ENCODE measurements at places on chromosomes 13 and 19. TPM values are rescaled to one million over a fixed set of nuclear protein-coding genes. Genes with fewer than 3 reads are reported as not detected.

ZNF541 gene
- 0.19 TPM for polyA plus RNA-seq

KCNK6 gene
- polyA plus RNA-seq: 4.7 TPM

DOCK9 gene
- 103 TPM for polyA plus RNA-seq

ATP8A2 gene
- 2.3 TPM for polyA plus RNA-seq

MYO16 gene
- polyA plus RNA-seq: 0.27 TPM

SPRYD7 gene
- 11.1 TPM for polyA plus RNA-seq

TICAM1 gene
- polyA plus RNA-seq: 16.1 TPM

PSG6 gene
- polyA plus RNA-seq: not detected

DNA sequence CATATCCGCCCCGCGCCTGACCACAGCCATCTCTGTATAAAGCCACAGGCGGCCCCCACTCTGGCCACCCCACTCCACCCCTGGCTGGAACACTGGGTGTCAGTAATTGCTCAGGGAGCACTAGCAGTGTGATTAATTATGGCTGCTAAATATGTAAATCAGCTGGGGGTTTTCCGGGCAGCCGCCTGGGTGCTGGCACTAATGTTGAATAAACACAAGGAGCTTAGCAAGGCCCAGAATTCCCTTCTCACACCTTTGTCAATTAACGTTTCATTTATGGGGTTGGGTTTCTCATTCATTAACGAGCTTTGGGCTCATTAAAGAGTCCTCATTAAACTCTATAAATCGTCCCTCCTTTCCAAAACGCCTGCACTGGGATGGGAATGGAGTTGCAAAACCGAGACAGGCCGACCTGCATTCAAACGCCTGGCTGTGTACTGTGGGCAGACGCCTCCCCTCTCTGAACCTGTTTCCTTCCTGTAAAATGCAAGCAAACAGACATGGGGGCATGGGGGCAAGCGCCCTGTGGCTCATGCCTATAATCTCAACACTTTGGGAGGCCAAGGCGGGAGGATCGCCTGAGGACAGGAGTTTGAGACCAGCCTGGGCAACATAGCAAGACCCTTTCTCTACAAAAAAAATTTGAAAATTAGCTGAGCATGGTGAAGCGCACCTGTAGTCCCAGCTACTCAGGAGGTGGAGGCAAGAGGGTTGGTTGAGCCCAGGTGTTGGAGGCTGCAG lies 17.7 kb upstream of the OLFM2 start:
- H3K4me3 ChIP-seq: no peak overlapping the region
- H3K27ac ChIP-seq: no peak overlapping the region
- DNase-seq: no peak
- no peaks in the 10 kb centered on the region for H3K36me3 ChIP-seq
- H3K27me3 ChIP-seq: no peaks in the 10 kb centered on the region
- H3K4me1 ChIP-seq: no peaks in the 10 kb centered on the region

GRCh38 chr13:80101040-80101439 lies 239.9 kb downstream of the SPRY2 start:
- no peak overlapping the region for H3K27ac ChIP-seq
- H3K27me3 ChIP-seq: no peaks in the 10 kb centered on the region
- H3K4me1 ChIP-seq: no peaks in the 10 kb centered on the region

DNA sequence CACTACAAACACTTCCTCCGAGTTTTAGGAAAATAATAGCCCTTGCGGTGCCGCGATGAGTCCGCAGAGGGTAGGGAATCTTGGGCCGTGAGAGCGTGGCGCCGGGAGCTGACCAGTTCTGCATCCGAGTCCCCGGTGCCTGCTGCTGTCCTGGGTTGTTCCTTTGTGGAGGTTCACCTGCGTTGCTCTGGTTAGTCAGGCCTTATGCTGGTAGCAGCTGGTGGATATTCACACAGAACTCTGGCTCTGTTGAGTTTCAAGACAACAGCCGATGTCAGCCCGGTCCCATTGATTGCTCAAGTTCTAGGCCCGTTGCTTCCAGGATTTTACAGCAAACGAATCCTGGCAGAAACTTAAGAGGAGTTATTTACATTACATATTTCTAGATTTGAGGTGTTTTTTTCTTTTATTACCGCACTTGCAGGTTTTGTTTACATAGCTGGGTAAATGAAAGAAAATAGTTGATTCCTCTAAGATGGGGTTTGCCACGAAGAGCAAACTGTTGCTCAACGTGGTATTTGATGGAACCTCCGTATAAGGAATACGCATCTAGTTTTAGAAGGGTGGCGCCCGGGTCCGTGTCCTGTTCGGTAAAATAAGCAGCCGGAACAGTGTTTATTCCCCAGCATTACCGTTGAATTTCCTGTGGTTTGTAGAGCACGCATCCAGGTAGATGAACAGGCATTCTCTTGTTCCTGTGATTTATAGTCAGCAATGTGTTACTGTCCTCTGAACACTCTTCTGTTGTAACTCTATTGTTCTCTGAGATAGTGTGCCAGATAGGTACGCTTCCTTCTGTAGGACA lies 1.3 kb downstream of the CLDN10 start:
- H3K27me3 ChIP-seq: peaks cover 69% of the 10 kb centered on the region
- H3K4me1 ChIP-seq: no peaks in the 10 kb centered on the region
- DNase-seq: peak; percentile 17
- H3K27ac ChIP-seq: no peak overlapping the region
- no peaks in the 10 kb centered on the region for H3K36me3 ChIP-seq

DNA sequence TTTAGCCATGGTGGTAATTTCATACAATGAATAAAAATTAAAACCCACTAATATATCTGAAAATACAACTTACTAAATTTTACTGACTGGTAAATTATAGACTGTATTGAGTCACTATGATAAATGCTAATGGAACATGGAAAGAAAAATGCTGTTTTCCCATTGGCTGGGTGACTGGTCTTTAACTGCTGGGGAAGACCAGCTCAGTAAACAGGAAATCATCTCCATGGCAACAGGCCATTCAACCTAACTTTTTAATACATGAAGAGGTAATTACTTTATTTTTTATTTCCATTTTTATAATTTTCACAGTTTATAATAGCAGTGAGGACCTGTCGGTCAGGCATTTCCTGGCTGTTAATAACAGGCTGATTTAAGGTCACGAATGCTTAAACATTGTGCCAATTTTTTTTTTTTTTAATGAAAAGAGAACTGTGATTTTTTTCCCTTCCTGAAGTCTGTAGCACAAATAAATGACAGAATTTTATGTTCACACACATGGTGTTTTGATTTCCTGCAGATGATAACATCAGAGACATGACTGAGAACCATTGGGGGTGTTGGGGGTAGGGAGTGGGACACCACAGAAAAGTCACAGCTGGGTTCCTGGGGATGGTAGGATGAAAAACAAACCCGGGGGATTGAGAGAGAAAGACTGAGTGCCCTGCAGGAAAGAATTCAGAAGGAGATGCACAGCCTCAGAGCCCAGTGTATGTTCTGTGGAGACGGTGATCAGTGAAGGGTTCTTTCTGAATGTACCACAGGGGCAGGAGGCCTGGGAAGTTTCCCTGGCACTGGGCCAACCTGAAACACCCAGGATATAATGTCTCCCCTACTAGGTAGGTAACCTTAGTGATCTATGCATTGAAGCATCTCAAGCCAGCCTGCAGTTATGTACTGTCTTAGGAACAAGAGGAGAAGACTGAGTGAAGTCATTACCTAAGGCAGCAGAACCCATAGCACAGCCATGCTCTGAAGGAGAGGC lies 297.1 kb downstream of the COG6 start:
- H3K27me3 ChIP-seq: no peaks in the 10 kb centered on the region
- no peak for DNase-seq
- H3K4me3 ChIP-seq: no peak overlapping the region

DNA sequence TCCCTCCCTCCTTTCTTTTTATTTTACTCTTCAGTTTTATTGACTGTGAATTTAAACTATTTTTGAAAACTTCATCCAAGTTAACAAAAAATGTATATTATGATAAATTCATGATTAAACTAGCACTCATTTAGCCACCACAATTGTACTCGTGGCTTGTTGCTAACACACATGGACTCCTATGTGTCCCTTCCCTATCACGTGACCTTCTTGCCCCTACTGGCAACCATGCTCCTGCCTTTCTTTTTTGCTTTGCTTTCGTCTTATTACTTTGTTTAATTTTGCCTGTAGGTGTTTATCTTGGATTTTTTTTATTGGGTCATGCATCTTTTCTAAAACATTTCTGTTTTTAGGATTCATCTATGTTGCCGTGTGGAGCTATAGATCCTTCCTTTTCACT lies 8.2 kb downstream of the CLC start:
- no peaks in the 10 kb centered on the region for H3K36me3 ChIP-seq
- no peaks in the 10 kb centered on the region for H3K4me1 ChIP-seq
- DNase-seq: no peak
- H3K27me3 ChIP-seq: no peaks in the 10 kb centered on the region

GRCh38 chr19:18386543-18387271 lies 749 bp downstream of the GDF15 start:
- peak overlapping the region; percentile 96 for H3K27ac ChIP-seq
- H3K4me3 ChIP-seq: peak overlapping the region; percentile 84
- no peaks in the 10 kb centered on the region for H3K27me3 ChIP-seq
- H3K36me3 ChIP-seq: peaks cover 19% of the 10 kb centered on the region

DNA sequence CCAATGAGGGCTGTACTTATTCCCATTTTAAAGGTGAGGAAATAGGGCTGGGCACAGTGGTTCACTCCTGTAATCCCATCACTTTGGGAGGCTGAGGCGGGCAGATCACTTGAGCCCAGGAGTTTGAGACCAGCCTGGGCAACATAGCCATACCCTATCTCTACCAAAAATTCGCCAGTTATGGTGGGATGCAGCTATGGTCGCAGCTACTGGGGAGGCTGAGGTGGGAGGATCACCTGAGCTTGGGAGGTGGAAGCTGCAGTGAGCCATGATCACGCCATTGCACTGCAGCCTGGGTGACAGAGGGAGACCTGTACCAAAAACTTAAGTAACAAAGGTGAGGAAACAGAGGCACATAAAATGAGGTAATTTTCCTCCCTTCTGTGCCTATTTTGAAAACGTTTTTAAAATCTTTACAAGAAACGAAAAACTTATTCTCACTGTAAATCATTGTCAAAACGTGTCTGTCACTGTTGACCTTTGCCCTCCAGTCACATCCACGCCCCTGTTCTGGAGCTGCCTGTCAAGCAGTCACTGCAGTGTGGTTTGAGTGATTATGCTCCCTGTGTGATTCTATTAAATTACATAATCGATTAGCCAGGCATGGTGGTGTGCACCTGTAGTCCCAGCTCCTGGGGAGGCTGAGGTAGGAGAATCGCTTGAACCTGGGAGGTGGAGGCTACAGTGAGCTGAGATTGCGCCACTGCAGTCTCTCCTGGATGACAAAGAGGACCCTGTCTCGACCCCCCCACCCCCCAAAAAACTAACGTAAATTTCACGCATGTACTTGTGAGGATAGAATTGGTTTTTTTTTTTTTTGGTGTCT lies 12.5 kb downstream of the NOP53 start:
- no peak overlapping the region for H3K4me3 ChIP-seq
- DNase-seq: peak; percentile 72
- H3K4me1 ChIP-seq: peaks cover 16% of the 10 kb centered on the region

DNA sequence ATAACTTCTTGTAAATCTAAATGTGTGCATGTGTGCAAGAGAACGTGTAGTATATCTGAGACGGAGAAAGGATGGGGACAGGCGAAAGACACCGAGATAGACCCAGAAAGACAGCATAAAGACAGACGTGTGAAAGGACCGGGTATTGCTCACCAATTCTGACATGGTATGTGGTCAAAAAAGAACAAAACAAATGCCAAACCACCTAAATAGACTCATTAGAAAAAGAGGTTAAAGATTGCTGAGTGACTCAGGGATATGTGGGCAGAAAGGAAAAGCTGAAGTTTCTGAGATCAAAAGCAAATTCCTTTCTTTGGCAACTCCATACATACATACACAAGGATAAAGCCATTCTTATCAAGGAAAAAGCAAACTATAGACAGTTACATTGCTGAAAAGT lies 179.7 kb upstream of the TSC22D1 start:
- no peak overlapping the region for H3K4me3 ChIP-seq
- H3K27me3 ChIP-seq: no peaks in the 10 kb centered on the region
- peaks cover 77% of the 10 kb centered on the region for H3K4me1 ChIP-seq

DNA sequence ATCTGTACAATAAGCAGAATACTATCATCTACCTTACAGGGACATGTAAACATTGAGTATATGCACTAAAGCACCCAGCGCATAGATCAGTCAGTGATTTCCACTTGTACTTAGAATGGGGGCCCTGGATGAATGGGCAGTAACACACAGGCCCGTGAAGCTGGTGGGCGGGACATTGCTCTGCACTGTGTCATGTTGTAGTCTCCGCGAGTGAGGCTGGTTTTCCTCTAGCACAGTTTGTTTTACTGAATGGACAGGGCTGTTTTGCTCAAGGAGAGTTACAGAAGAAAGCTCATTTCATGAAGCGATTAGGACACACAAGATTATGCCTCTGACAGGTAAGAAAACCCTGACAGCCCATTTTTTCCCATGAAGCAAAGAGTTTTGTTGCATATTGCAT lies 86.4 kb upstream of the SOX21 start:
- no peak for DNase-seq
- no peaks in the 10 kb centered on the region for H3K4me1 ChIP-seq
- no peak overlapping the region for H3K4me3 ChIP-seq
- H3K27ac ChIP-seq: no peak overlapping the region
- no peaks in the 10 kb centered on the region for H3K27me3 ChIP-seq
- H3K36me3 ChIP-seq: no peaks in the 10 kb centered on the region

DNA sequence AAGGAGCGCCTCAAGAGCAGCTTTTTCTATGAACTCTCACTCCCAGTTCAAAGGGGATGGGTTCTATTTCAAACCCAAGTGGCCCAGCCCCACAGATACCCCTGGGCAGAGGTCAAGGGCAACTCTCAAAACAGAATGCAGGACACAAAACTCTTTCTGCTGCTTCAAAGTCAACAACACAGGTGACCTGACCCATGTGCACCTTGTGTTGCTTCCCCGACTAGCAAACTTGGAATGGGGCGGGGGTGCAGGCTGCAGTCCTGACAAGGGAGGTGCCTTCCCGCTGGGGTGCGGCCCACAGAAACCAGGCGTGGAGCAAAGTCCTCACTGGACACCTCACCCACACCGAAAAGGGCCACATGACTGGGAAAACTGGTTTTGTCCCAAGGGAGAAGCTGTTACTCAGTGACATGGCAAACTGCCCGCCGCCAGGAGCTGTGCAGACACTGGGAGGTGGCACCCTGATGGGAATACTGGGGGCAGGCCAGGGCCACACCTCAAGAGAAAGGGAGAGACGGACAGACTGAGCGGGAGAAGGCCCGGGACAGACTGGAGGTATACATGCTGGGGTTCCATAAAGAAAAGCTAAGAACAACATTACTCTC lies 17.4 kb downstream of the ZC3H4 start:
- H3K4me3 ChIP-seq: peak overlapping the region; percentile 3
- peak overlapping the region; percentile 97 for H3K27ac ChIP-seq
- peaks cover 71% of the 10 kb centered on the region for H3K4me1 ChIP-seq
- DNase-seq: peak; percentile 99
- H3K36me3 ChIP-seq: peaks cover 24% of the 10 kb centered on the region
- H3K27me3 ChIP-seq: no peaks in the 10 kb centered on the region

- no peaks in the 10 kb centered on the region for H3K27me3 ChIP-seq
- H3K27ac ChIP-seq: no peak overlapping the region
- no peak overlapping the region for H3K4me3 ChIP-seq
- DNase-seq: no peak
- H3K4me1 ChIP-seq: no peaks in the 10 kb centered on the region
These were observed 571.2 kb downstream of the LIG4 start for GRCh38 chr13:107644136-107644535.

- DNase-seq: no peak
- no peaks in the 10 kb centered on the region for H3K4me1 ChIP-seq
- no peak overlapping the region for H3K27ac ChIP-seq
- H3K27me3 ChIP-seq: no peaks in the 10 kb centered on the region
- H3K4me3 ChIP-seq: no peak overlapping the region
- H3K36me3 ChIP-seq: no peaks in the 10 kb centered on the region
These were observed 2800.4 kb downstream of the PCDH9 start for GRCh38 chr13:64429691-64430090.

Measured in large intestine (tissue), 12 donors.